ENCODE measurements at places on chromosomes 13 and 19. TPM values are rescaled to one million over a fixed set of nuclear protein-coding genes. Genes with fewer than 3 reads are reported as not detected.

DNA sequence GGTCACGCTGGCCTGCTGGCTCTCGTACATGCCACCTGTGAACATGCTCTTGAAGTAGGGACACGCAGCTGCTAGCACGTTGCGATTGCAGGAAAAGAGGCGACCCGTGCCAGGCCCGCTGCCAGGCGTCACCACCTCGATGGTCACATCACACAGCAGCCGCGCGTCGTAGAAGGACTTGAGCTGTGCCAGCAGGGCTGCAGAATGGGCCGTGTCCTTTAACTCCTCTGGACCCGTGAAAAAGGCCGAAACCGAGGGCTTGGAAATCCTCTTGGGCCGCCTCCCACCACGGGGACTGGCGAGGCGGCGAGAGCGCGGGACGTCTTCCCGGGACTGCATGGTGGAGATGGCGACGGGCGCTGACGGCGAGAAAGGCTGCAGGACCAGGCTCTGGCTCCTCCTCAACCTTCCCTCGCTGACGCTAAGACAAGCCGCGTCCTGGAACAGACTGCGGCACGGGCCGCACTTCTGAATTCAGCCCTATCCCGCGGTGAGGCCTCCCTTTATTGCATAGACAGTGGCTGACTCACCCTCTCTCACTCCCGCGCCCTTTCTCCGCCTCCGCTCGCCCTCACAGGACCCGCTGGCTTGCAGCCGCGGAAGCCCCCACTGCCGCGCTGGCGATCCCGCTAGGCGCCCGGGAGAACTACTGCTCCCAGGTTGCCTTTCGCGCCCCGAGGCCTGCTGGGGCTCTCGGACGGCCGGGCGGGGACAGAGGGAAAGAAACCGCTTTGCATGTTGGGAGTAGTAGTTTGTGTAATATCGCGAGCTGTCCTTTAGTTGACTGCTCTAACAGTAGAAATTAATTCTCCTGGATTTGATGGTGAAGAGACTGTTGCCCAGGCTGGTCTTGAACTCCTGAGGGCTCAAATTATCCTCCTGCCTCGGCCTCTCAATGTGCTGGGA lies at the start of gene KBTBD7:
TSS of gene KBTBD7 (minus strand) at position 651 of the 906 bp plus-strand sequence. CDS start at position 339, 312 bp downstream.
- peak; percentile 98 for DNase-seq

DNA sequence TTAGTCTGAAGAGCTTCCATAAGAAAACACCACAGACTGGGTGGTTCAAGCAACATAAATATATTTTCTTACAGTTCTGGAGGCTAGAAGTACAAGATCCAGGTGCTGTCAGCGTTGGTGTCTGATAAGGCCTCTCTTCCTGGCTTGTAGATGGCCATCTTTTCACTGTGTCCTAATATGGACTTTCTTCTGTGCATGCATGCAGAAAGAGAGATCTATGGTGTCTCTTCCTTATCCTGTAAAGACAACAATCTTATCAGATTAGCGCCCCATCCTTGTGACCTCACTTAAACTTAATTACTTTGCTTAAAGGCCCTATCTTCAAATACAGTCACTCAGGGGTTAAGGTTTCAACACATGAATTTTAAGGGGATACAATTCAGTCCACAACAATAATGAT lies 14.1 kb upstream of the NDFIP2 start:
- DNase-seq, result no peak

DNA sequence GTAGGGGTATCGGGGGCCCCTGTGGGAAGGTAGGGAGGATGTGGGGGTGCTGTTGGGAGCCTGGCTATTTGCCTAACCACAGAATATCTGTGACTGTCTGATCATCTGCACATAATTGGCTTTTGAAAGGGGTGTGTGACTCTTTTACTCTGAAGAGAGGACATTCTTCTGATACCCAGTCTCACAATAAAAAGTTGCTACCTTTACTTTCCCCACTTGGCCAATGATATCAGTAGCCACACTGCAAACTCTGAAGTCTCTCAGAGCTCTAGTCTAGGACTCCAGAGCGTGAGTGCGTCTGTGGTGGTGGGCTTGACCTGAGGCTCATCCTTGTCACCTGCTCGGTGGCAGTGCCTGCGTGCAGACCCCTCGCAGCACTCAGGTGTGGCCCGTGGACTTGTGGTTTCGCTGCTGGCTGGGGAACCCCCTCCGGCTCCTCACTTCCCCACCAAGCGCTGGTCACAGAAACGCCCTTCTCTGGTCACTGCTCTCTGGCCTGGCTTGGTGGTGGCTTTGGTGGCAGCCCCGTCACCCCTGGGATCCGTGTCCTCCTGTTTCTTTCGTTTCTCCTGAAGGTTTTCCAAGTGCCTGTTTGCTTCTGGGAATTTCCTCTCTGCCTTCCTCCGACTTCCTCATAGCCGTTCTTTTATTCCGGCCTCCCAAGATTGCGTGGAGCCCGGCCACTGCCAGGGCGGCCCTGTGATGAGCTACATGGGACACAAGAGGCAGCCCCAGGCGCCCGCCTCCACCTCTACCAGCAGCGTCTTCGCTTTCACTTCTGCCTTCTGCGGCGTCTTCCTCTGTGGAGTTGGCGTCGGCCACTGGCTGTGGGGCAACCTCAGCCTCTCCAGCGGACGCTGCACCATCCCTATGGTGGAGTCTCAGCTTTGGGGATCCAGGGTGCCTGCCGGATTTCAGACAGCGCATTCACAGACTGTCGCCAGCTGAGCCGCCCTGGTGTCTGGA lies 78.0 kb downstream of the ATP11A start:
- no peak for DNase-seq

The PLK5 gene
- total RNA-seq, result not detected

DNA sequence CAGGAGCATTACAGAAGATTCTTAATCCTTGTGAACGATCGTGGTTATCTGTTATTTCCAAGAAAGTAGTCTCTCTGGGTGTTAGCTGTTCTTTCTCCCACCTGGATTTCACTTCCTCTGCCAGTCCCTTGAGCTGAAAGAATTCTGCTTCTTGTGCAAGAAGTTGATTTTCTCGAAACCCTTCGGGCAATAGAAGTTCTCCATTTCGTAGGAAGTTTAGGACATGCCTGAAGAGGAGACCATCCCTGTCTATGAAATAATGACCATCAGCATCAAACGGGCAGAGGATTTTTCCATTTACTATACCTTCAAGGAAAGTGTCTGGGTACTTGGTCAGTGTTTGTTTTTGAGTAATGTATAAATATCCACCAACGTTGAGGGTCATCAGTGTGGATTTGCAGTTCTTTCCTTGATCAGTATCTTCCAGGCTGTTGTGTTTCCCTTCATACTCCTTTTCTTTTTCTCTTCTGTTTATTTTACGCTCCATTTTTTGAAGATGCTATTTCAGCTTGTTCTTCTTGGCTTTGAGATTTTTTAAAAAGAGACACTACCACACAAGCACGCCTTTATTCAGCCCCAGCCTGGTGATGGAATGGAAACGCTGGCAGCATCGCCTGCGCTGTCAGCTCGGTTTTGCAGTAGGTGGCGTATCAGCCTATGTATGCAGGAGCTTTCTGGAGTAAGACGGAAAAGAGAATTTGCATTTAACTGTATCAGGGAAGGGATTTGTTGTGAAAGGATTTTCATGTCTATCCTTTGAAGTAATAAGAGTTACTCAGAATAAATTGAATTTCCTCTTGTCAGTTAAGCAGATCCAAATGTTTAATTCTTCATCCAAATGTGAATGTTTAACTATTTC lies 6.5 kb downstream of the KCTD4 start:
- DNase-seq, result peak; percentile 37

- DNase-seq, result peak; percentile 10
Observed at GRCh38 chr13:20567881-20568528, 1.0 kb downstream of the IFT88 start.

GRCh38 chr13:98918771-98919170 lies 59.1 kb downstream of the DOCK9 start:
- DNase-seq, result peak; percentile 63

The UBXN6 gene
- 80.7 TPM for total RNA-seq

The KISS1R gene
- not detected for total RNA-seq

Measured in dermis blood vessel endothelial cell (primary cell).